Activated T-cell treated with anti-CD3 and anti-CD28 coated beads, Interleukin-2, amount 50 U/mL, for 1 hour (primary cell): ENCODE measurements at places on chromosomes 12 and 14.

- DNase-seq, result no peak
These were observed 938 bp upstream of the MAX start for GRCh38 chr14:65103150-65103760.

DNA sequence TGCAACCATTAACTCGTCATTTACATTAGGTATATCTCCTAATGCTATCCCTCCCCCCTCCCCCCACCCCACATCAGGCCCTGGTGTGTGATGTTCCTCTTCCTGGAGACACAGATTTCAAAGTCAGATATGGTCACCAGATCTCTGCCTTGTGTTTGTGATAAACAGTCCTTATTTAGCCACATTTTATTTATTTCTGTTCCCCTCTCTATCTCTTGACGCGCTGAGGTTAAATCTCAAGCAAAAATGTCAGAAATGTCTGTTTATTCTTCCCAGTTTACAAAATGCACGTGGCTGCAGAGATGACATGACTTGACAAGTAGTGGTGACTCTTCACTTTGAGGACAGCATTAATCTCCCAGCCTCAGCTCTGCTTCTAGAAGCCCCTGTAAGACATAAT is 11.5 kb upstream of the RASSF3 start:
- DNase-seq, result no peak

DNA sequence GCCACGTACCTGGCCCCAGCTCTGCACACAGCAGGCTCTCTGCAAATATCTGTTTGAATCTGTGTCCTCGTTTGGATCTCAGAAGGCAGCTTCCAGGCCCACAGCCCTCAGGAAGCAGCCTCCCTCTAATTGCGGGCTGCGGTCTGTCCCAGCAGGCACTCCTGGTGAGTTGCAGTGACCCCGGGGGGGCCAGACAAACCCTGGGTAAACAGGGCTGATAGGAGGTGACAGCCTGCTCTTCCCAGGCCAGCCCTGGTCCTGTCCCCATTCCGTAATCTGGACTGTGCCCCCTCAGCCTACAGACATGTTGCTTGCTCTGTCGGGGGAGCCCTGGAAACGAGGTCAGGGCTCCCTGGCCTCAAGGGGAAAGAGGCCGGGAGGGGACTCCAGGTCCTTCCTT is 2.0 kb downstream of the FOXN4 start:
- DNase-seq, result no peak

GRCh38 chr12:104802208-104802607 is 155.9 kb downstream of the SLC41A2 start:
- DNase-seq, result no peak

DNA sequence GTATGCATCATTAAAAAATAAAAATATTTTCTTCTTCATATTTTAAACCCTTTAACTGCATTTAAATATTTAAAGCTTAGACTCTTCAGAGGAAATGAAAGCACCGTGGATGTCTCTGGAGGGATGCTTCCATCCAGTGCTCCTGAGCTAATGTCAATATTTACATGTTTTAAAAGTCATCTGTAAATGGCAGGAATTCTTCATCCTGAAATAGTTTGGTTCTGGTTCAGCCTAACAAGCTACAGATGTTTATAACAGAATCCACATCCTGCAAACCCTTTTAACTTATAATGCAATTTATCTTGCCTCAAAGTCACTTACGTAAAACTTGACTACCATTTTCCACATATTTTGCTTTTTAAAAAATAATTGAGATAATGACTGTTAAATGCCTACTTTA is 1207.3 kb downstream of the SLC16A7 start:
- no peak for DNase-seq

DNA sequence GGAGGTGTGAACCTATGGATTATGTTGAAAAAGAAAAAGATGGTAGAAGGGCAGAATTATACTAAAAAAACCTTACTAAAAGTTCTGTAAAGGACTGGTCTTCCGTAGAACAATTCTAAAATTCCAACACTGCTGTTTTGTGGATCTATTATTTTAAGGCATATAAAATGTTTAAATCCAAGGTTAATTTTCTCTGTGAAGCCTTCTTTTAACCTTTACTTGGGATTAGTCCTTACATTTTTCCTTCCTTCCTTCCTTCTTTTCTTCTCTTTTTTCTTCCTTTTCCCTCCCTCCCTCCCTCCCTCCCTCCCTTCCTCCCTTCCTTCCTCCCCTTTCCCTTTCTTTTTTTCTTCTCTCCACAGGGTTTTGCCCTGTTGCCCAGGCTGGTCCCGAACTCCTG is 4.9 kb upstream of the GTSF1 start:
- no peak for DNase-seq

- no peak for DNase-seq
These were observed 7.1 kb upstream of the IFNG-AS1 start for GRCh38 chr12:67982164-67982563.

- DNase-seq, result no peak
These were observed 59.1 kb downstream of the TMEM132D start for GRCh38 chr12:129844662-129845220.

DNA sequence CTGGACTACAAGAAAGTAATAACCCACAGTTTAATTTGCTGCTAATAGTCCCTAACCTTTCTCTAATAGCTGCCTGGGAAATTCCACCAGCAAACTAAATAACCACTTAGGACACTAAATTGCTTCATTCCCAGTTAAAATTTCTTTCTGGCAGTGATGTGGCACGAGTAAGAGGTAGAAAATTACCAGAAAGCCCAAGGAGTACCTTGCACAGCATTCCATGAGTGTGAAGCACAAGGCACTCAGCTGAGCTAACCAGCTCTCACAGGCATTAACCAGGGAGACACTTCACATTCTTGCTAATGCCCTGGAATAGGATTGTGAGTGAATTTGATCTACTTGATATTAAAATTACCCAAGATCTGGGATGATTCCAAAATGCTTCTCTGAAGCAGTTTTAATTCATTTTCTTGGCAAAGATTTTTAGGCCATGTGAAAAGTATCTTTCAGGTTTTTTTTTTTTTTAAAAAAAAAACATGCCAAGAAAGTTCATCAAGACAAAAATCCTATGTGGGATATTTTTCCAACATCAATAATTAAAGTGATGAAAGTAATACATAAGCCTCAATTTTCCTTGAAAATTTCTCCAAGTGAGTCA is 29.5 kb downstream of the TSPAN8 start:
- DNase-seq, result no peak

DNA sequence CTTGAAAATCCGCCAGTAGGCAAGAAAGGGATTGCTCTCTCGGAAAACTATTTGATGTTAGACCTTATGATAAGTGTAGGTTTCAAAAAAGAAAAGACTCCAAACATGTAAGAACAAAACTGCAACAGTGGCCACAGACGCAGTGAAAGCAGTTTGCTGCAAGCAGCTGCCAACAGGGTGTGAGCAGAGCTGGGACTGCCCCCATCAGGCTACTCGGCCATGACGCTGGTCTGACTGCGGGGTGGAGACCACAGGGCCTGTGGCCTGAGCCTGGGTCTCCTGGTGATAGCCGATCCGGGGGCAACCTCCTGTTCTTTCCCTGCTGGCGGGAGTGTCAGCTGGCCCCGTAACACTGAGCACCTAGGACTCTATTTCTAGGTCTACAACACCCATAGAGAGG is 63.2 kb downstream of the AMN start:
- no peak for DNase-seq

DNA sequence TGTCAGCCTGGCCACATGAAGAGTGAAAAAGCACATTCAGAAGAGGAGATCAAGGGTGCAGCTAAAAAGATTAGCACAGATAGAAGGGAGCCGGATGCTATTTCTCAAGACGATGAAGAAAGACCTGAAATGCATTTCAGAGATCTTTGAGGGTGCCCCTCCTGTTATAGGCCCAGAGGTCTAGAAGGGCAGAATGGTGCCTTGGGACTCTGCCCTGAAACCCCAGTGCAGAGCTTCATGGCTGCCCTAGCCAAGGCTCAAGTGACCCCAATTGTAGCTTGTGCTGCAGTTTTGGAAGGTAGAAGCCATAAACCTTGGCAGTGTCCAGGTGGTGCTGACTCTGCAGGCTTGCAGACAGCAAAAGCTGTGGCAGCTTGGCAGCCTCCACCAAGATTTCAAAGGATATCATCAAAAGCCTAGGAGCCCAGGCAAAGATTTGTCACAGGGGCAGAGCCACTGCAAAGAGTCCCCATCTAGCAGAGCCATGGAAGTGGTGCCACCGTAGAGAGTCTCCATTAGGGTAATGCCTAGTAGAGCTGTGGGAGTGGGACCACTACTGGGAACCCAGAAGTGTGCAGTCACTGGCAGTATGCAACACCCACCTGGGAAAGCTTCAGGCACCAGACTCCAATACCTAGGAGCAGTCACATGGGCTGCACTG is 6.4 kb downstream of the LACRT start:
- no peak for DNase-seq

- DNase-seq, result no peak
These were observed 25.0 kb downstream of the VCPKMT start for GRCh38 chr14:50091240-50091913.

GRCh38 chr12:115324949-115325593 is 641.1 kb upstream of the TBX3 start:
- DNase-seq, result no peak

- DNase-seq, result no peak
These were observed 45.0 kb upstream of the P2RX7 start for GRCh38 chr12:121087467-121088194.

DNA sequence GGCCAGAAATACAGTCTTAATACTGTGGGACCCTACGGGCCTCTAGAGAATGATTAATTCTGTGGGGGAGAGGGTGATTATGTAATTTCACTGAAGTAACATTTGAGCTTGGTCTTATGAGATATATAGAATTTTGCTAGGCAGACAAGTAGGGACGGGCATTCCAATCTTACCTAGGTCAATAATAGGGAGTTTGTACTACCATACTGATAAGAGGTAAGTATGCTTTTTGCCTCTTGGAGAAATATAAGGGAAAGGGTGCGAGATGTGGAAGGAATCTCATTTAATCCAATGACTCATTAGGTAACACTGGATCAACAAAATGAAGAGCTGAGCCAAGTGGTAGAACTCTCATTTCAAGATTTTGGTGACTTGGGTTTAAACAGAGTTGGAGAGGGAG is 5.2 kb downstream of the RAB5B start:
- DNase-seq, result no peak

- DNase-seq, result no peak
These were observed 50.6 kb downstream of the DUSP16 start for GRCh38 chr12:12511895-12512711.

DNA sequence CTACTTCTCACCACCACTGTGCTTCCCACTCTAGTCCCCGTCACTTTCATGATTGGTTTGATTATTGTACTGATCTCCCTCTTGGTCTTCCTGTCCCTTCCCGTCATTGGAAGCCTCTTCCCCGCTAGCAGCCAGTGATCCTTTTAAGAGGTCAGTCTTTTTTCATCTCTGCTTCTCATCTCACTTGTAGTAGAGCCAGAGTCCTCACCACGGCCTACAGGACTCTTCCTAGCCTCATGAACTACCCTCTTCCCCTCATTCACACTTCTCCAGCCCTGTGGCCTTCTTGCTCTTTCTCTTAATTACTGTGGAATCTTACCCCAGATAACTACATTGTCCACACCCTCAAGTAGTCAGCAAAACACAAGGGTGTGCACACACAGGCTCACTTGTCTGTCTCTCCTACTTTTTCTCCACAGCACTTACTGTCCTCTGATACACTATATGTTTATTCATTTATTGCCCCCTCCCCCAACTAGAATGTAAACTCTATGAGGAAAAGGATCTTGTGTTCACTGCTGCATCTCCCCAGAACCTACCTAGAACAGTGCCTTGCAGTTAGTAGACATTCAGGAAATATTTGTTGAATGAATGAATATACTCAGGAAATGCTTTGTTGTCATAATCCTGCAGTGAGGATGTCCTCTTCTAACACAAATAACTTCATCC is 66.3 kb downstream of the CKB start:
- no peak for DNase-seq

DNA sequence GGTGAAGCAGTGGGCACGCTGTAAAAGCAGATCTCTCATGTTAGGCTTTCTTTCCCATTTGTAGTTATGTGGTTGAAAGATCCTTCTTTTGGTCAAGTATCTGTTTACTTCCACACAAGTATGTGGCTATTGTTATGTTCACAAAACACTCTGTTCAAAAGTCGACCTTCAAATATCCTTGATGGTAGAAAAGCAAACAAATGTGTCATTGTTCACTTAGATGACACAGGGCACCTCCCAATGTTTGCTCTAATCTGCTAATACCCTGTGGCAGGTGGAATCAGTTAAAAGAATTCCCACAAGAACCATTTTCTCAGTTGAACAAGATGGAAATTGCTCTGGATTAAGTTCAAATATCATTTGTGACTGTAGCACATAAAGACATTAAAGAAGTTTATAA is 43.6 kb upstream of the NAA30 start:
- DNase-seq, result no peak

GRCh38 chr12:93370947-93371346 is 6.8 kb upstream of the NUDT4 start:
- no peak for DNase-seq

DNA sequence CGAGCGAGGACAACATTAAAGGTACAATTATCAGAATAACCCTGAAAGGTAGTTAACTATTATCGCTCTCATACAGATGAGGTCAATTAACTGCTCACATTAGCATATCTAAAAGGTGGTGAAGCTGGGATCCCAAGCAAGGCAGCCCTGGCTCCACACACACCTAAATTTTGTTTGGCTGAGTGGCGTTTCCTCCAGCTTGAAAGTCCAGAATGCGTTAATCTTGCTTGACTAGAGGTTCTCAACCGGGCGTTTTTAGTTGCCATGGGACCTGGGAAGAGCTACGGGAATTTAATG is 531 bp downstream of the DLGAP5 start:
- DNase-seq, result no peak

GRCh38 chr12:71541583-71541982 is 102.0 kb downstream of the LGR5 start:
- no peak for DNase-seq

DNA sequence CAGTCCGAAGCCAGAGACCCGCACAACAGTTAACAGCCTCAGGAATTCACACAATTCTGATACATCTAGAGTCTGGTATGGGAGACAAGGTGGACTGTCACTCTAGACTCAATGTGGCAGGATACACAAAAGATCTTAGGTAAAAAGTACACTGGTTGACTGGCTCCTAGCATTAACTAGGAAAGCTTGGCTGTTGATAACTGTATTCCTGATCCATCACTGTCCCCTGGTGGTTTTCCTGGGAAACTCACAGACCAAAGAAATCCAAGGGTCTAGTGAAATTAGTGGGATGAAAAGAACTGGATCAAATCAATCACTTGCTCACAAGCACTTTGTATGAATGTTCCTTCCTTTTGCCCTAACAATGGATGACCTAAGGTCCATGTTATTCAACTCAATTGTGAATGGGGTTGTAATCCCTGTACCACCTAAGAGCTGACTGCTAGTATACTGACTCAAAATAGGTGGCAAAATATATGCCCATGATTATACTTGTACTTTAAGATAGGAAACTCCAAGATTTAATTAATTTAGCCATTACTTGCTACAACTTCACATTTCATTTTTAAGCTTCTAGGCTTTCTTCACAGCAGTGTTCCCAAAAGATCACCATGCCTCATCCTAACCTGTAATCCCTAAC is 14.0 kb downstream of the NPC2 start:
- DNase-seq, result no peak

GRCh38 chr14:100401792-100402191 is 78.7 kb downstream of the SLC25A47 start:
- DNase-seq, result no peak

- DNase-seq, result no peak
These were observed 44.5 kb downstream of the CHGA start for GRCh38 chr14:92967346-92967926.

- DNase-seq, result no peak
These were observed 47.0 kb upstream of the ERGIC2 start for GRCh38 chr12:29427964-29428363.
